COR-L47 (cell line): ENCODE measurements at places on chromosomes 1 and 21.

GRCh38 chr1:108962681-108963051, 618 bp downstream of the CLCC1 start:
- DNase-seq: no peak

DNA sequence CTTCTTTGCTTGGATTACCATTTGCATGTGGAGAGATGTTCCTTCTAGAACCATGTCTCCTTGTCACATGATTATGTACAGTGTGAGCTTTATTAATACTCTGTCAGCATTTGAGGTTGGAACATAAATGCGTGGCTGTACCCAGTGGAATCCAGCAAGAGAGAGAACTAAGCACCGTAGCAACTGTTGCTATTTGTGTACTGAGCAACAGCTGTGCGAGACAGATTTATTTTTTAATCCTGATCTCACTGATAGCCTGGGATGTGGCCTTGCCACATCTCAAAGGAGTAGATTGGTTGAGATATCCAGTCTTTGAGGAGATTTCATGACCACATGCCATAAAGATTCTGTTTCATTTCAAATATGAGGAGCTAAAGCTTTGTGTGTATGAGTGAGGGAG, 43.4 kb downstream of the KIF1B start:
- no peak for DNase-seq

DNA sequence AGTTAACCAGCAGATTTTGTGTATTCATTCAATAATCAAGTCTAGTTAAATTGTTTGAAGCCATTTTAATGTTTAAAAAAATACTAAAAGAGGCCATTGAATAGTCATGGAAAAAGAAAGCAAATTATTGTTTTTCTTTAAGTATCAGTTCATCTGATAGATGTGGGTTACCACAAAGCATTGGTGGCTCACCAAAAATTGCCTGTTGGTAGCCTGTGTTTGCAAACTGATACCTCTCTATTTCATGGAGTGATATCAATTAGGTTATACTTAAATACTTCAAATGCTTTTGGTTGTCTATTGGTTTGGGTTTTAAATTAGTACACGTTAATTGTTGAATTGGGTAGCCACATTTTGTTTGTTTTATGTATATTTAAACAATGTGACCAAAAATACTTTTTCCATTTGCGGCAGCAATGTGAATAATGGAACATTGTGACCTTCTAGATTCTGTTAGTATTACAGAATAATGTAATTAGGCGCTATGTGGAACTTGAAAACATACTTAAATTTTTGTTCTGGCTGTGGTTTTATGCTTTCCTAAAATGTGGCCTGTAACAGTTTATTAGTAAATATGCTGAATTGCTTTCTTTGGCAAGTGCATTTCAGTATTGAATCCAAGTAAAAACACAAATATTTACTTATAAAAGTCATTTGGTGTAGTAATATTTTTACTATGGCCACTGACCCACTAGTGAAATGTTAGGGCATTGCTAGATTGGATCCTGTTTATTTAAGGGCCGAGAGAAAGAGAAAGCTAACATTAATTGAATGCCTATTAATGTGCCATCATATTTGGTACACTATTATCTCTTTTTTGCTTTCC, 37.1 kb upstream of the NBL1 start:
- no peak for DNase-seq

- DNase-seq: no peak
Measured at GRCh38 chr1:59098655-59099054, 198.2 kb upstream of the FGGY start.
